ENCODE measurements at places on chromosomes 3 and 15. TPM values are rescaled to one million over a fixed set of nuclear protein-coding genes. Genes with fewer than 3 reads are reported as not detected.

Gene ICE2
- 22.3 TPM for polyA plus RNA-seq

Gene SH2D7
- not detected for polyA plus RNA-seq

DNA sequence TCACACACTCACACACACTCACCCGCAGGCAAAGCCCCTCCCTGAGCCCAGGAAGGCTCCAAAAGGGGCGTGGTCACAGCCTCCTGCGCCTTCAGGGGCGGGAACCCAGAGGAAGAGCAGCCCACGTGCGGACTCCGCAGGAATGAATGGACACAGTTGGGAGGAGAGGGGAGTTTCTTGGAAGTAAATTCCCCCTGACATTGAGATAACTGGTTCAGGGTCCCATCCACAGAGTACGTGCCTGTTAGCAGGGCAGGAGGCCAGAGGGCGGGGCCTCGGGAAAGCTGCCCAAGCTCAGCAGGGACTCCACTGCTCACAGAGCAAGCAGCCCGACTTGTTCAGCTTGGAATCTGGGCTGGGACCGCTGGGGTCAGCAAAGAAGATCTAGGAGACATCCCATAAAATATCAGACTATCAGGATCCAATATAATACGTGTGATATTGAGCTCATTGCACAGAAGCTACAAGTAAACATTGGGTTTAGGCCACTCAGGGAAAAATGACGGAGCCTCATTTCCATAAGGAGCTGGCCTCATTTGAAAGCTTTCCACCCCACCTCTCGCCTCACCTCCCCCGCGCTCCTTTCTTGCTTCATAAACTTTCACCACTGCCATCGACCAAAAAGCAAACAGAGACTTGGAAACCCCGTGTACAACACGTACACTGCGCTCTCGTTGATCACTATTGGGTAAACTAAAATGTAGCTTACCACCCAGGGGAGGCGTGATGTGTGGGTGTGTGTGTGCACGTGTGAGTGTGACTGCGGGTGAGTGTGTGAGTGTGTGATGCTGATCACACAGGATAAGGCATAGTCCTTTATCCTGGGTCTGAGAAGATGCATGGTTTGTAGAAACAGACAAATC is 36.0 kb downstream of the TM2D3 start:
- peak; percentile 71 for DNase-seq

GRCh38 chr15:22992024-22992326 is 11.8 kb upstream of the CYFIP1 start:
- DNase-seq = no peak

- DNase-seq = no peak
These were observed 80.3 kb upstream of the ABHD17C start for GRCh38 chr15:80614711-80615360.

DNA sequence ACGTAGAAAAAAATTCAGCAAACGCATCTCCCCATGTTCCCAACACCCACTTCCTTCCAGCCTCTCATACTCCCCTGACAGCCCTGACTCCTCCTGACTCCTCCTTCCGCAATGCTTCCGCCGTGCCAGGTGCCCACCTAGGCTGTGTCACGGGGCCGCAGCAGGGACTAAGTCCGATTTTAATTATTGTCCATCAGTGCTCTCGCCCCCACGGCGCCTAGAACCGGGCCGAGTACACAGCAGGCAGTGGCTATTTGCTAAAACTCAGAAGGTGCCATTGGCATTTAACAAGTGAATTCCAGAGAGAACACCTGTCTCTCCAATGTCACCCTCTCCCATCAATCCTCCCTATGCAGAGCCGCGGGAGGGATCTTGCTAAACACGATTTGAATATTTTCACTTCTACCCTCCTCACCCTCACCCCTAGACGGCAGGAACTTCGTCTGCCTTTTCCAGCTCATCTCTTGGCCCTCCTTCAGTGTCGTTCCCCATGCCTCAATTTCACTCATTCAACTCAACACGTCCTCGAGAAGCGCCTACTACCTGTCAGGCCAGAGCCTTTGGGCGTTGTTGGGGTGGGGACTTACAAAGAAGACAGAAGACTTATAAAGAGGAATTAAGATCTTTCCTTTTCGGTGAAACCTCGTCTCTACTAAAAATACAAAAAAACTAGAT is 11.5 kb upstream of the SHF start:
- peak; percentile 26 for DNase-seq

DNA sequence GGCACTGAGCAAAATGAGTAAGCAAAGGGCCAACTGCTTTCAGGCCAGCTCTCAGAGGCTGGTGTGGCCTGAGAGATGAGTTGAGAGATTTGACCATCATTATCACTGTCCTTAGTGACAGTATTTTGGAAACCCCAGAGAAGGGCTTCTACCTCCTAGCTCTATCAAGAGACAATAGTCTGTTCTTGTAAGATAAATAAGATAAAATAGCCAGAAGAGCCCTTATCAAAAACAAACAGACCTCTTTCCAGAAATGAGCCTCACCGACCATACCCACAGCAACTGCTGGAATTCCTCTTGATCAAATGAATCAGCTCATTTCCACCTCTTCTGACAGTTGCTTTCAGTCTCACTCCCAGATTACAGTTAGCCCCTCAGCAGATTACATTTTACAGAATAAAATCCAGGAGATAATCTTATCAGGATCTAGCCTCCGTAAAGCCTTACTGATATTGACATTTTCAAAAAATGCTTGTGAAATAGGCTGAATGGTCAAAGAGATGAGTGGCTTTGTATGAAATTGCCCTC is 4.5 kb downstream of the HDC start:
- DNase-seq = peak; percentile 20
